Naive B cell (primary cell): ENCODE measurements at places on chromosomes 7 and 10. TPM values are rescaled to one million over a fixed set of nuclear protein-coding genes. Genes with fewer than 3 reads are reported as not detected.

Gene CTAGE15
- polyA plus RNA-seq: not detected

Gene GIMAP4
- polyA plus RNA-seq: 1.2 TPM

Gene ZNF488
- not detected for polyA plus RNA-seq

Gene ASL
- 12.0 TPM for polyA plus RNA-seq

Gene GJC3
- polyA plus RNA-seq: not detected
